ENCODE measurements at places on chromosomes 7 and 10.

DNA sequence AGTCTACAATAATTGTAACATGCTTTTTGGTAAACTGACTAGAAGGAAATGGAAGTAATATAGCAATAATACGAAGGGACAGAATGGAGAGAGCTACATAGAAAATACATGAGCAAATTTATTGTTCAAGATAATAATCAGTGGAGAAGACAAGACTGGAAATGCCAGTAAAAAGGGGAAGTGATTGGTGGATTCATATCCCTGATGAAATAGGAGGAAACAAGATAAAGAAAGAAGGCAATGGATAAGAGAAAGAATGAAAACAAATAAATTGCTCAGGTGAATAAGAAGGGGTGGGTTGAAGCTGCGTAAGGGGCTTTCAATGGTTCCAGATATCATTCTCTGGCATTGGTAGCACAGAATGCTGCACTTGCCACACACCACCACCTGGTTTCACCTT, 135.9 kb downstream of the LRRN3 start:
- no peak for DNase-seq

DNA sequence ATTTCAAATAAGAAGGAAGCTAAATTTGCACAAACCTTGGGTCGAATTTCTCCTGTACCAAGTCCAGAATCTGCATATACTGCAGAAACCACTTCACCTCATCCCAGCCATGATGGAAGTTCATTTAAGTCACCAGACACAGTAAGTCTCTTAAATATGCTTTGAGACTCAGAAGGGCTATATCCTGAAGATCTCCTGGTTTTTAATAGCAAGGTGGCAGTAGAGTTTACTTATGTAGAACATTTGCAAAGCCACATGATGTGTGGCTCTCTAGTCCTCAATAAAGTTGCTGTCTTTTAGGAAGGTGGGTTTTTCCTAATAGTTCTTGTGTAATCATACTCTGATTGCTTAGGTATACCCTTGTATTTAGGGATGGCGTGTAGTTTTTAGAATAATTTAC, 8.7 kb downstream of the DBF4 start:
- DNase-seq: no peak

- no peak for DNase-seq
These were observed 247.7 kb downstream of the PRKG1 start for GRCh38 chr10:51321980-51322379.

DNA sequence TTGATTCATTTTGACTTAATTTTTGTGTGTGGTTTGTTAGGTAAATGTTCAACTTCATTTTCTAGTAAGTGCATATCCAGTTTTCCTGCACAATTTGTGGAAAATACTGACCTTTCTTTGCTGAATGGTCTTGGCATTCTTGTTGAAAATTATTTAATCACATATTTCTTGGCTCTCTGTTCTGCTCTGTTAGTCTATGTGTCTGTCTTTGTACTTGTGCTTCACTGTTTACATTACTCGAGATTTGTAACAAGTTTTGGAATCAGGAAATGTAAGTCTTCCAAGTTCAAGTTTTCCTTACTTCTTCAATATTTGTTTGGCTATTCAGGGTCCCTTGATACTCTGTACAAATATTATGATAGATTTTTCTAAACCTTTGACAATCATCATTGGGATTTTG, 838.2 kb upstream of the POM121L12 start:
- DNase-seq: no peak

GRCh38 chr7:74103219-74103772, 19.7 kb downstream of the LIMK1 start:
- DNase-seq: no peak

DNA sequence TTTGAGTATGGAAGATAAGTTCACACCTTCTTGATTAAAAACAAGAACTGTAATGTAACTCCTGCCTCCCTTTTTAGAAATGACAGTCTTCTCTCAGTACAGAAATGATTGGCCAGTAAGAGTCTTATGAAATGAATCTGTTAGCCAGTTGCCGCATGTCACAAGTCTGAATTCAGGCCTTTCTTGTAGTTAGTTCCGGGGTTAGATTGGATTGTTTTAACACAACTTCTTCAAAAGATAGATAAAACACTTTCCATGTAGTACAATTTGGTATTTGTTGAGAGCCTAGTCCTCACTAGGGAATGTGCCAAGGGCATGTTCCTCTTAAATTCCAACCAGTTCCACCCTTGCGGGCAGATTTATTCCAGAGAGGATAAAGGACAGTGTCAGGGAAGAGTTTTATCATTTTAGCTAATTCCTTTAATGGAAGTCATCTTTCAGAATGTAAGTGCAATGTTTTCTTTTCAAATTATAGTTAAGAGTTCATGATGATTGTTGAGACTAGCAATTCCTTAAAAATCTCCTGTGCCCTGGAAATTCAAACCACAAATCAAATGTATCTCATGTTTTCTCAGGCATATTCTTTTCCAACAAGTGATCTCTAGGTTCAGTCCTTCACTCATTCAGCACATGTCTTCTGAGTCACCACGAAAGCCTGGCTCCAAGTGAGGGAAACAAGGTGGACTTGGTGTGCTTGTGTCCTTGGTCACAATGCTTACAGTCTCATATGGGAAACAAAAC, 4.1 kb downstream of the FHIP2A start:
- DNase-seq: no peak

DNA sequence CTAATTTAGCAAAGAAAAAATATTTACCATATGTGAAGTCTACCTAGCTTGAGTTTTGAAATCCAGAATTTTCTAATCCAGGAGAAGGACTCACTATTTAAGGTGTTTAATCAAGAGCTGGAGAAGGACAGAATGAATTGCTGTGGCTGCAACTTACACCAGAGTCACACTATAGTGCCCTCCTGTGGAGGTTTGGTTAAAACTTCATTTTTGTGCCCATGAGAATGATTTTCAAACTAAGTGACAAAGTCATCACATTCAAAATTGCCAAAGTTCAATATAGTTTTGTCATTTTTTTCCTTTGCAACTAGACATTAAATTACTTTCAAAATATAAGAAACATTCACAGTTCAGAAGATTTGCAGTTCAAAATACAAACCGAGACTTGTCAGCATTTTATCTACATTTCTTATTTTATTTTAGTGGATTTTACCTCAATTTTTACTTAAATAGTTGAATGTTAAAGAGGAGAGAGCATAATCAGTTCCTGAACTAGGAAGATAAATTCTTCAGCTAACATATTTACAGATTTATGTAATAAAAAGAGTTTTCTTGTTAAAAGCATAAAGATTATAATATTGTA, 70.7 kb downstream of the CABCOCO1 start:
- no peak for DNase-seq

DNA sequence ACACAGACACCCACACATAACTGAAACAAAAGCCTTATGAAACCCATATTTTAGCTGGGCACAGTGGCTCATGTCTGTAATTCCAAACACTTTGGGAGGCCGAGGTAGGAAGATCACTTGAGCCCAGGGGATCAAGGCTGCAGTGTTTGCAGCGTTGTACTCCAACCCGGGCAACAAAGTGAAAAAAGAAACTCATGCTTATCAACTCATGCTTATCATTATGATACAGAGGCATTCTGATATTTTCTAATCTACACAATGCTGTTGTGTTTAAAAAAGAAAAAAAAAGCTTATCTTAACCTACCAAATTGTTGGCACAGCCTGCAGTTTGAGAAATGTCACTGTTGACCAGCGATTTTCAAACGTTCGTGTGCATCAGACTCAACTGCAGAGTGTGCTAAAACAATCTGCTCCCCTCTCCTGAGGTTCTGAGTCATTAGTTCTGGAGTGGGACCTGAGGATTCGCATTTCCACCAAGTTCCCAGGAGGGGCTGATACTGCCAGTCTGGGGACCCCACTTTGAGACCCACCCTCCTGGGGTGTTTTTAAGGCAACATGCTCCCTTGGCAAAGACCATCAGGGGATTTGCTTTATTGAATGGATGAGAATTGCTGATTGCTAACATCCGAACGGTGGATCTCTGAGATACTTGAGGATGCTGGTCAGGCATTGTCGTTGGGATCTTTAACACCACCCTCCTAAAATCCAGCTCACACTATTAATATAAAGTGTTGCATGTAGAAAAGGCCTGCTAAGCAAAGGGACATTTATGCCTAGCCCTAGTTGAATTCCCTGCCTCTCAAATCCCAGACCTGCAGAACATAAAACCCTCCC, 16.2 kb downstream of the CHST3 start:
- no peak for DNase-seq

DNA sequence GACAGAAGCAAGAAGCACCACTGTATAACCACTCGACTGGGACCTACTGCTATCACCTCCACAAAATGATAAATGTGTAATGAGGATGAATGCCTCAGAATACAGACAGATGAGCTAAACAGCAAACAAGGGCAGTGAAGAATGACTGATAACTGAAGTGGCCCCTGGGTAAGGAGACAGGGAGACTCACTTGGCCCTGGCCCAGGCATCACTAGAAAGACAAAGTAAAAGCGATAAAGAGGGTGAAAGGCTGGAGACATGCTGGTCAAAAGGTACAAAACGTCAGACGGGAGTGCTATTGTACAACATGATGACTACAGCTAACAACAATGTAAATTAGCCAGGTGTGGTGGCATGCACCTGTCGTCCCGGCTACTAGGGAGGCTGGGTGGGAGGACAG, 27.8 kb upstream of the APBB1IP start:
- no peak for DNase-seq

GRCh38 chr7:131252976-131253375, 74.7 kb upstream of the MKLN1 start:
- no peak for DNase-seq

- no peak for DNase-seq
These were observed 6.7 kb upstream of the PILRA start for GRCh38 chr7:100366411-100367250.

- DNase-seq: no peak
These were observed 910 bp downstream of the ARHGAP19 start for GRCh38 chr10:97291357-97292096.

DNA sequence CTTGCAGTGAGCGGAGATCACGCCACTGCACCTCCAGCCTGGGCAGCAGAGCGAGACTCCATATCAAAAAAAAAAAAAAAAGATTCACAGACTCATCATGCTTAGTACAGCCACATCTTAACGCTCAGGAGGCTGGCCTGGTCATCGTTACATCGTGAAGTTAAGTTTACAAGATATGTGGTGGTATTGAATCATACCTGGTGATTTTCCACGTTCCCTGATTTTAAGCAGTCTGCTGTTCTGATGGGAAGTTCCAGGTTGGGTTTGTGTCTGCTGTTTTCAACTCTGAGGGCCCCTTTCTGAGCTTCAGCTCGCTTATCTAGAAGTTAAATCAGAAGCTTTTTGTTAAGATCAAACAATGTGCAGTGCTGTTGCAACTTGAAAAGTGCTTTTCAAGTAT, 6.9 kb downstream of the PPP2R2D start:
- no peak for DNase-seq

GRCh38 chr10:86899132-86899531, 58.3 kb downstream of the MMRN2 start:
- no peak for DNase-seq

DNA sequence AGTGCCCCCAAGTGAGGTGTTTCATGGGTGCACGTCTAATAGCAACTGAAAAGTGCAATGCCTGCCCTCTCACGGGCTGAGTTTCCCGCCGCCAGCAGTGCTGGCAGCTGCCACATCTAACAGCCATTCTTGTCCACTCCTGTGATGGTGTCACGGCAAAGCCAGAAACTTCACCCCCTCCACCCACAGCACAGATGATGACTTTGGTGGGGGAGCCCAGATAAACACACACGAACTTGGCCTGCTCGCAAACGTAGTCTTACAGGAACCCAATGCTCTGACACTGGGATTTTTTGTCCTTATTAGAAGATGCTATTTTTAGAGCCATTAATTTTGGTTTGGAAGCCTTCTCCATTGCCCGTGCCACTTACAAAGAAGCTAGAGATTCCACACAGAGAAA, 26.7 kb downstream of the CPXM2 start:
- DNase-seq: no peak

DNA sequence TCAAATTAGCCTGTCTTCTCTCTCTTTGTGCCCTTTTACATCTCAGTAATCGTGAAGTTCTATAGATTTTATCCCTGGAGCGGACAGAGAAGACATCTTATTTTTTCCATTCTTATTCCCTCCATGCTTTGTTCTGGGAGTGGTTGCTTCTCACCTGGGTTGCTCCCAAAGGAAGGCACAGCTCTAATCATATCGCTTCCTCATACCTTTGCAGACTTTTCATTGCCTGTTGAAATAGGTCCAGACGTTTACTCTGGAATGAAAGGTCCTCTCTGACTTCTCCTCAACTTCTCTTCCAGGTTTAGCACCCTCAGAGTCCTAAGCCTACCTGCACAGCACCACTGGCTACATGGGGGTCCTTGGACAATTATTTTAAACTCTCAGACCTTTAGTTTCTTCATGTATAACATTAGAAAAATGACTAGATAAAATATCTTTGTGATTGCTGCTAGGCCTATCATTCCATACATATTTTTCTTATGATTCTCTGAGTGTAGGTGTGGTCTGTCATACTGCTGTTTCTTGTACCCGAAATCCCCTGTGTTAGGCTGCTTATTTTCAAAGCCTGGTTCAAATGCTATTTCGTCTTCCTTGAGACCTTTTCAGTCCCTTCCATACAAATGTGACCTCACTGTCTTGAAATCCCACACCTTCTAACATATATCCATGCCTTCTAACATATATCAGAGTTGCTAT, 418.1 kb downstream of the GFRA1 start:
- DNase-seq: no peak

- DNase-seq: no peak
These were observed 19.1 kb downstream of the SH3PXD2A start for GRCh38 chr10:103836273-103836672.

GRCh38 chr7:30880941-30881340, 30.7 kb upstream of the AQP1 start:
- DNase-seq: no peak

GRCh38 chr7:16171928-16172327, 249.4 kb downstream of the CRPPA start:
- no peak for DNase-seq

- no peak for DNase-seq
These were observed 44.9 kb downstream of the SPDYE5 start for GRCh38 chr7:75536940-75537538.

- no peak for DNase-seq
These were observed 73.1 kb downstream of the KLF6 start for GRCh38 chr10:3711918-3712317.

DNA sequence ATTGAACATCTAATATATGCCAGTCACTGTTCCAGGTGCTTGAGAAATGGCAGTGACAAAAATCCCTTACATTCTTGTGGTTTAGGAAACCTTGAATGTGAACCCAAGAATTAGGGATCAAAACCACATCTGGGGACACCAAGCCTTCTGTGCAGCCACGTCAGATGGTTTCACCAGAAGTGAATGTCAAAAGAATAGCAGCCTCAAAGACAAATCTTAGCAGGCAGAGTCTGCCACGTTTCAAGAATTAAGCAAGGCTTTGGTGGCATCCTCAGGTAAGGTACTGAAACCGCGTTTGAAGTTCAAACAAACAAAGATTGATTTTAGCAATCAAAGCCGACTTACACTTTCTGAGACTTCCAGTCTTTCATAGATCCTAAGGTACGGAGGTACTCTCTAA, 225.5 kb upstream of the GNAI1 start:
- no peak for DNase-seq

GRCh38 chr7:74498354-74498753, 44.6 kb downstream of the GTF2IRD1 start:
- no peak for DNase-seq

Measured in activated CD8-positive, alpha-beta memory T cell treated with anti-CD3 and anti-CD28 coated beads for 4 hours (primary cell).